CD4-positive, alpha-beta T cell treated with Interleukin-6 at 100 ng/mL for 8 hours (primary cell): ENCODE measurements at places on chromosomes 7 and 10.

DNA sequence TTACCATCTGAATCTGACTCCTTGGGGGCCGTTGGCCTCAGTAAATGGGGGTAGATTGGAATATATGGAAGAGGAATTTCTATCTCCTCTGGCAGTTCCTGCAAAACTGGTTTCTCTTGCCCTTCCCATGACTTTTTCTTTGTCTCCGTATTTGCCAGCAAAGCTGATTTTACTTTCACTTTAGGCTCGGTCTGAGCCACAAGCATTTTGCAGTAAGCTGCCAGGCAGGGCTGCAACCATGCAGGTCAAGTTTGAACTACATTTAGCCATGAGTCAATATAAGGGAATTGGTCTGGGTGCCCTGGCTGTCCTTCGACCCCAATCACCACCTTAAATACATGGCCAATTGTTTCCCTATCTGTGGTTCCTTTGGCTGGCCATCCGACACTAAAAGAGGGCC lies 104.3 kb downstream of the TRIM24 start:
- no peak for DNase-seq

DNA sequence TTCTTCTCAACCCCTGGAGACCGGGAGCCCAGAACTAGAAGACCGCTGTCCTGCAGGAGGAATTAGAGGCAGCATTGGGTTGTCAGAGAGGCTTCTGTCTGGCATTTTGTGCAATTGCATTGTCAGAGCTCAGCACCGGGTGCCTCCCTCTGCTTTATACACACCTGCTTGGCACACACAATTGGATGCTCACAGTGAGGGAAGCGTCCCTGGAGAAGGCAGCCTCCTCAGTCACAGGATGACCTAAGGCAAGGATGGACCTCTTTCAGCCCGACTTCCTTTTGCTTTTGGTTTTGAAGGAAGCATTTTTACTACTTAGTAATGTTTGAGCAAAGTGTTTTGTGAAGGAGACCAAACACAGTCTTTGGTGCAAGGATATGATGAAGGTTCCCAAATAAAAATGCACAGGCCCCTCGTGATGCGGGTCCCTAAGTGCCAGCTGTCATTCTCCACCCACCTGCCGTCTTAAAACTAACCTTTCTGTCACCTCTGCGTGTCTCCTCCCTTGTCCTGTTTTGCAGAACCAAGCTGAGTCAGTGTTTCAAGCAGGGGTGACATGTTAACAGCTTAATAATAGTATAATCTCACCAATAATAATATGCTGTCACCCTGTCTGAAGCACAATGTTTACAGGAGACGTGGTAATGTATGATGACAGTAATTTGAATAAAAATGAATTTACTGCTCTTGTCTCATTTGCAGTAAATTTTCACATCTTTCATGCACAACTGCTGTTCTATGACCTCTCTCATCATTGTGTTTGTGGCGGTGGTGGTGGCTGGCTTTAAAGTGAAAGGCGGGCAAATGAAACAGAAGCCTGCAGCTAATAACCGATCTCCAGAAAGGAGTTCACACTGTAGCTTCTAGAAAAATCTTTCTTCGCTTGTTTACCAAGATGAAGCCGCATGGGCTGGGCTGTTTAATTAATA lies 430.2 kb upstream of the MKI67 start:
- no peak for DNase-seq

DNA sequence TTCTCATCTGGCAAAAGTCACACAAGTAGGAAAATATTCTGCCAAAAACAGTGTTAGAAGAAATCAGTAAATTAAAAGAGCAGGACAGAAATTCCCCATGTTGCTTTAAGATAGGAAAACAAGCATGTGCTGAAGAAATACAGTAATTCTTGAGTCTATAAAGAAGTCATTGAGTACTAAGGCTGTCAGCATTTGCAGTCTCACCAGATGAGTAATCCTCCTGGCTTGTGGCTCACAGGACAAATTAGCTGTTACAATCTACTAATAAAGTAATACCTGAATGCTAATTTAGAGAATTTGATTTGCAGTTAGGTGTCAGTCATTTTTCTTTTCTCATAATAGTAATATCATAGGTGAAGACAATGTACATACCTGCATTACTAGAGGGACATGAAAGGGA lies 1158.9 kb upstream of the CELF2 start:
- no peak for DNase-seq

DNA sequence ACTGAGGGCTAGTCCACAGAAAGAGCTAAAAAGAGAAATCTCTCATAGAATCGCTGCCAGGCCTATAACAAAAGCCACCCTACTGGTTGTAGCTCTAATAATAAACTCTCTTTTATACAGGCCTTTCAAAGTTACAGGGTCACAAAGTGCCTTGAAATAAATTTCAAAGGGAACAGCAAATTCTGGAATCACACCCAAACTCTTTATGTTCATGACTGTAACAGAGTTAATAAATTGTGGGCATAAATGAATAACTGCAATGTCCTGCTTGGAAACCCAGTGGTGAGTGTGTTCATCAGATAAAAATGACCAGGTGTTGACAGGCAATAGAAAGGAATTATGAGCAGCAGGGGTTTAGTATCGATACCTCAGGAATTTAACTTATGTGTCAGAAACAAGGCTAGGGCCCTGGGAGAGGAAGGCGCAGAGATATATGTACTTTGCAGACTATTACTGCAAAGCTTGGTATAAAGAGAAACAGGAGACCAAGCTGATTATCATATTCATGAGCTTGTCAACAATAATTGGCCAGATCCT lies 9.3 kb downstream of the CDC14C start:
- DNase-seq, result no peak

GRCh38 chr7:80967071-80967916 lies 48.4 kb upstream of the SEMA3C start:
- no peak for DNase-seq

GRCh38 chr10:74855027-74855426 lies 28.6 kb downstream of the KAT6B start:
- DNase-seq, result no peak

GRCh38 chr7:139639563-139639962 lies 116.1 kb downstream of the CLEC2L start:
- DNase-seq, result no peak

DNA sequence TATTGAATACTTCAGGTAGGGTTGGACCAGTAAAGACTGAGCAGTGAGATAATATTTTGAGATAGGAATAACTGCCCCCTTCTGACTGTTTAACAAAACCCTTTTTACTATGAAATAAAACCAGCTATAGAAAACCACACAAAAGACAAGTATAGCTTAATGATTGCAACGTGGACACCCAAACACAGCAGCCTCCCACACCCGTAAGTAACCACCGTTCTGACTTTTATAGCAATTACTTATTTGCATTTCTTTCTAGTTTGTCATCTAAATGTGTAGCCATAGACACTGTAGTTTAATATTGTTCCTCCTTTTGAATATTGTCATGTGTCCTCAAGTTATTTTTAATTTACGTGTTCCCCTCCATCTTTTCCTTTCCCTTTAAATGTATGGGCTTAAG lies 42.9 kb upstream of the SYPL1 start:
- no peak for DNase-seq
